Adrenal gland (tissue), 19 donors: ENCODE measurements at places on chromosomes 12 and 14. TPM values are rescaled to one million over a fixed set of nuclear protein-coding genes. Genes with fewer than 3 reads are reported as not detected.

Gene CDKN3
- total RNA-seq = 0.69 TPM

Gene LYZ
- 49.6 TPM for total RNA-seq

Gene CCDC196
- total RNA-seq = not detected

GRCh38 chr12:121731473-121731872 is 18.9 kb downstream of the TMEM120B start:
- no peaks in the 10 kb centered on the region for H3K36me3 ChIP-seq
- H3K4me3 ChIP-seq = no peak overlapping the region
- no peak overlapping the region for H3K27ac ChIP-seq
- no peaks in the 10 kb centered on the region for H3K27me3 ChIP-seq
- DNase-seq = no peak

- no peaks in the 10 kb centered on the region for H3K27me3 ChIP-seq
- DNase-seq = no peak
- no peaks in the 10 kb centered on the region for H3K36me3 ChIP-seq
- no peak overlapping the region for H3K4me3 ChIP-seq
- H3K4me1 ChIP-seq = no peaks in the 10 kb centered on the region
These were observed 61.1 kb downstream of the PRIMA1 start for GRCh38 chr14:93727039-93727740.

GRCh38 chr14:99116741-99117295 is 155.2 kb downstream of the BCL11B start:
- H3K27ac ChIP-seq = no peak overlapping the region
- no peaks in the 10 kb centered on the region for H3K36me3 ChIP-seq
- H3K4me1 ChIP-seq = no peaks in the 10 kb centered on the region
- peaks cover 15% of the 10 kb centered on the region for H3K27me3 ChIP-seq
- no peak overlapping the region for H3K4me3 ChIP-seq

DNA sequence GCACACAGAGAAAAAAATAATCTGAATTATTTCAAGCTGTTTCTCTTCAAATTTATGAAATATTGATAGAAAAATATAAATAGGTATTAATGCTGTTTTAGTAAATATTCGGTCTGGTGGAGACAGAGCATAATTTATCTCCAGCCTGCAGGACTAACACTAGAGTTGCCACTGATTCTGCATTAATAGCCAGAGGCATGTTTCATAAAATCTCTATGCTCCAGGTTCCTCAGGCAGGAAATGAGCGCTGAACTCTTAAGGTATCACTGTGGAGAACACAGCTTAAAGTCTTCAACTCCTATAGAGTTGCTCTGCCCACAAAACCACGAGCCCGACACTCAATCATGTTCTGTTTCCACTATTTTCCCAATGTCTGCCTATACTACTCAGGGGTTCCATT is 470.0 kb upstream of the TMPO start:
- H3K27me3 ChIP-seq = no peaks in the 10 kb centered on the region
- no peak for DNase-seq
- no peaks in the 10 kb centered on the region for H3K36me3 ChIP-seq

GRCh38 chr14:73751157-73751691 is 37.0 kb upstream of the PNMA1 start:
- H3K4me3 ChIP-seq = no peak overlapping the region
- no peaks in the 10 kb centered on the region for H3K27me3 ChIP-seq
- H3K36me3 ChIP-seq = no peaks in the 10 kb centered on the region
- DNase-seq = no peak
- H3K4me1 ChIP-seq = peaks cover 97% of the 10 kb centered on the region
- no peak overlapping the region for H3K27ac ChIP-seq

GRCh38 chr14:60273956-60274355 is 24.9 kb downstream of the PPM1A start:
- H3K36me3 ChIP-seq = no peaks in the 10 kb centered on the region
- H3K4me3 ChIP-seq = no peak overlapping the region
- no peaks in the 10 kb centered on the region for H3K27me3 ChIP-seq
- H3K4me1 ChIP-seq = peaks cover 60% of the 10 kb centered on the region

DNA sequence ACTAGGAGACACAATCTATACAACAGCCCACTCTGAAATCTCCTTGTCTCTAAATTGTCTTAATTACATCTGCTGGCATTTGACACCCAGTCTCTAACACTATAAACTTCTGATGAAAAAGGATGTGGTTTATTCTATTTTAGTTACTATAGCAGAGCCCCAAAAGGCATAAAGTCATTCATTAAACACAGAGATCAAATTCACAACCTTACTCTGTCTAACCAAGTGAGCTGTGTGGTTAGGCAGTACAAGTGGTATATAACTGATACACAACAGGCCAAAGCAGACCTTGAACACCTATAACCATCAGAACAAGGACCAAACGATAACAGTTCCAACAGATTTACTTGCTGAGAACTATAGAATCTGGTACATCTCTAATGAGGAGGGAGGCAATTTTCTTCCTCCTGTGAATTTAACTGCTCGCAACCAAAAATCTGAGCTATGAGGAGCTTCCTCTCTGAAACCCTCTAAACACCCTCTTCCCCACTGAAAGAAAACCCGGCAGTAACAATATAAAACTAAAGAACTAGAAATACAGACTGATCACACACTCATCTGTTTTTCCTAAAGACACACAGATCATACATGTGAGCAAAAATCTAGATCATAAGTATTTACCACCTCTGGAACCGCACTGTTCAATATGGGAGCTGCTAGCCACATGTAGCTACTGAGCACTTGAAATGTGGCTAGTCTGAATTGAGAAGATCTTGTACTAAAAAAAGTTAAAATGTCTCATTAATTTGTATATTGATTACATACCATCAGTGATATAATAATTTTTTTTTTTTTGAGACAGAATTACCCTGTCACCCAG is 17.7 kb downstream of the SPPL3 start:
- no peaks in the 10 kb centered on the region for H3K27me3 ChIP-seq
- H3K4me3 ChIP-seq = no peak overlapping the region
- H3K27ac ChIP-seq = no peak overlapping the region
- no peaks in the 10 kb centered on the region for H3K36me3 ChIP-seq

GRCh38 chr14:75344411-75344810 is 65.8 kb downstream of the FOS start:
- no peak overlapping the region for H3K4me3 ChIP-seq
- H3K27me3 ChIP-seq = no peaks in the 10 kb centered on the region
- DNase-seq = no peak
- H3K4me1 ChIP-seq = peaks cover 36% of the 10 kb centered on the region
- no peaks in the 10 kb centered on the region for H3K36me3 ChIP-seq
